Glomerular endothelial cell (primary cell): ENCODE measurements at places on chromosomes 3 and 15.

DNA sequence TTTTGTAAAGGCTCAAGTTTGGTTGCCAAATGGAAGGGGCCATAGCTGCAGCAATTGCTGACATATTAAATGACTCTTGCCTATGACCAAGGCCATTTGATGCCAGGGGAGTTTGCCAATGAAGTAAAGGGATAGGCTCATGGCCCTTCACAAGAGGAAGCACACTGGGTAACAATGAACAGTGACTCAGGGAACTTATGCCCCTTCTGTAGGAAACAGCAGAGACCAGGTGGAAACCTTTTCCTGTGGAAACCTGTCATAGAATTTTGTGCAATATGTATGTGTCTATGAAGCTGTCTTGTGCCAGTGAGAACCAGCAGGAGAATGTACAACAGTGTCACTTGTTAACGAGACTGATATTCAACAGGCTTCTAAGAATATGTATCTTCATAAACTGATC, 25.4 kb upstream of the AVEN start:
- DNase-seq, result no peak

- DNase-seq, result no peak
Measured at GRCh38 chr3:156472150-156472549, 82.8 kb downstream of the SSR3 start.

- no peak for DNase-seq
Measured at GRCh38 chr3:52436500-52437149, 8.3 kb downstream of the SEMA3G start.

- no peak for DNase-seq
Measured at GRCh38 chr15:62186578-62186977, 21.5 kb upstream of the C2CD4B start.

GRCh38 chr3:45946875-45947274, 3.6 kb downstream of the CXCR6 start:
- no peak for DNase-seq

GRCh38 chr15:73021139-73021621, 31.1 kb upstream of the NEO1 start:
- DNase-seq, result no peak

- no peak for DNase-seq
Measured at GRCh38 chr15:67021455-67021854, 43.9 kb upstream of the SMAD3 start.

DNA sequence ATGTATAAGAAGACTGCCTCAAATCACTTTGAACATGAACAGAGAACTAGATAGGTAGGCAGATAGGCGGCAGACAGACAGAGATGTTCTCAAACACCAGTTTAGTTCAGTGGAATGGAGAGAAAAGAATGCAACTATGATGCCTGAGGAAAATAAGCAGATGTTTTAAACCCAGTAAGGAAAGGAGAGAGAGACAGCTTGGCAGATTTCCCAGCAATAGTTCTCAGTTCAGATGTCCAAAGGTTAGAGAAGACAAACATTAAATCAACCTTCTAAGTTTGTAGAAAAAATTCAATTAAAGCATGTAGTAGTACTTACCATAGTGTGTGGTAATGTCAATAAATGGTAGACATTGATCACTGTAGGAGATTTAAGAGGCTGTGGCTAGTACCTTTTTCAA, 209.6 kb upstream of the PFN2 start:
- no peak for DNase-seq

- DNase-seq, result no peak
Measured at GRCh38 chr15:78216276-78217104, 17.9 kb downstream of the ACSBG1 start.

GRCh38 chr3:14461748-14462324, 59.4 kb downstream of the SLC6A6 start:
- DNase-seq, result no peak

DNA sequence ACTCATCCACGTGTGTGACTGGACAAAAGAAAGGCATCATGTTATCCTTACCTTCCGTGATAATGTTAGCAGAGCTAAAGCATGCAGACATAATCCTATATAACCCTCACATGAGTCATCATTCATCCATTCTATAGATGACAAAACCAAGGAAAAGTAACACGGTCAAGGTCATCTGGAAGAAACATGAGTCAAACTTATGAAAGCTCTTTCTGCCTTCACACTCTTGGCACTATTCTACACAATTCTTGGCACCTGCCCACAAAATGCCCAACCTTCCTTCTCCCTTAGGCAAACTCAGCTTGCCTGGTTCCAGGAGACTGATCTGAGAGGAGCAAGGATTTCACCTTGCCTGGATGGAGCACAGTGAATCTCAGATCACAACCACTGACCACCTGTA, 66.9 kb downstream of the PRICKLE2 start:
- no peak for DNase-seq

GRCh38 chr3:10292505-10293419, at the start of gene GHRL:
TSS of gene GHRL (minus strand) at chr3:10292947. CDS start at chr3:10290180, 2,767 bp downstream.
- no peak for DNase-seq

- DNase-seq, result no peak
Measured at GRCh38 chr3:11776346-11776745, 70.3 kb downstream of the TAMM41 start.

GRCh38 chr3:24407980-24408680, 86.5 kb downstream of the THRB start:
- no peak for DNase-seq

DNA sequence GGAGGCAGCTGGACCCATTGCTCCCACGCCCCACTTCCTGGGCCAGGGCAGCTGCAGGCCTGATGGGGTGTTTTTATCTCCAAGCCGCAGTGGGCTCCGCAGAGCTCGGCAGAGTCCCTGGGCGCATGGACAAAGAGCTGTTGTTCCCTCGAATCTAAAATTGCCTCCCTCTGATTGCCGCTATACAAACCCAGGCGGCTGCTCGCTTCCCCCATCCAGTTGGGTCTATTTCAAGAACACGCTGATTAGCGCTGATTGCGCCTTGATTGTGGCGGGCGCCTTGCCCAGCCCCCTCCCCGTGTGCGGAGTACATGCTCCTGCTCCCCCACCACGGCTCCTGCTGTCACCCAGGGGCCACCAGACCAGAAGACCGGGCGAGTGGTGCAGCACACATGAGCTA, 43.4 kb upstream of the SLC6A1 start:
- DNase-seq, result no peak

DNA sequence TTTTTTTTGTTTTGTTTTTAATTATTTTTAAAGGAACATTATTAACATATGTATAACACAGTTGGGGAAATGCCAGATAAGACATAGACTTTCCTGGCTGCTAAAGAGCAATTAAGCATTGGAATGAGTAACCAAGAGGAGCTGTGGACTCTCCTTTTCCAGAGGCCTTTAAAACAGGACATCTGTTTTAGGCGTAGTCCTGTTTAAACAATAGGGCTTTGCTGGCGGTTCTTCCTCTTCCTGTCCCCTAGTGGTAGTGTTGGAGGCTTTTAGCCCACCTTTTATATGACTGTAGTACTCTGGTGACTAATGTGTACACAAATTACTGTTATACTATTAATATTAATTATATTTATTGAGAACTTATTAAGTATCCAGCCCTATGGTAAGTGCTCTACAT, 81.9 kb downstream of the PPARG start:
- DNase-seq, result no peak

GRCh38 chr3:55797084-55797483, 310.0 kb upstream of the WNT5A start:
- DNase-seq, result no peak

DNA sequence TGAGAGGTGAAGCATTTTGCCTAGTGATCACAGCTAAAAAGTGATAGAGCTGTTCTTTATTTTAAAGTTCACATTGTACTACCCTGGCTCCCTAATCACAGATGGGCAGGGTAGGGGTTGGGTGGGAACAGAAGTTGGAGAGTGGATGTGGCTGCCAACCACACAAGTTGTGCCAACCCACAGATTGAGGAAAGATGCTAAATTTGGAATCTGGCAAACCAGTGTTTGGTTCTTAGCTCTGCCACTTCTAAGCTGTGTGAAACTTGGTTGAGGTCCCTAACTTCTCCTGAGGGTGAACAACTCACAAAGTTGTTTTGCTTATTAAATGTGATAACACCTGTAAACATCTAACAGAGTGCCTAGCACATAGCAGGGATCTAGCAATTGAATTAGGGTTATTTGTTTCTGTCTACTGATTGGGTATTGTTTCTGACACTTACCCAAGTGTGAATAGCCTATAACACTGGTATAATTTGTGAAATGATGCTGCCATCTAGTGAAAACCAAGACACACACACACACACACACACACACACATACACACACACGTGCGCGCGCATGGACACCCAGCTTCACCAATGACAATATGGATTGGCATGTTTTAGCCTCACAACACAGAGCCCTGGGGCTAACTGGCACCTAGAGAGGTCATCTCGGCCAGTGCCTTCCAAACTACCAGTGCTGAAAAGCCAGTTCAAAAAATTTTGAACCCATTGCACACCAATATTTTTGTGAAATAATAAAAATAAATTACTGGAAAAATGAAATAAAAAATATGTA, 25.3 kb downstream of the ADGRG7 start:
- DNase-seq, result no peak

GRCh38 chr3:151578495-151578894, 117.6 kb upstream of the IGSF10 start:
- DNase-seq, result no peak

GRCh38 chr3:181823716-181824115, 112.0 kb downstream of the SOX2 start:
- DNase-seq, result no peak

GRCh38 chr3:72606005-72606800, 242.0 kb downstream of the SHQ1 start:
- DNase-seq, result no peak

DNA sequence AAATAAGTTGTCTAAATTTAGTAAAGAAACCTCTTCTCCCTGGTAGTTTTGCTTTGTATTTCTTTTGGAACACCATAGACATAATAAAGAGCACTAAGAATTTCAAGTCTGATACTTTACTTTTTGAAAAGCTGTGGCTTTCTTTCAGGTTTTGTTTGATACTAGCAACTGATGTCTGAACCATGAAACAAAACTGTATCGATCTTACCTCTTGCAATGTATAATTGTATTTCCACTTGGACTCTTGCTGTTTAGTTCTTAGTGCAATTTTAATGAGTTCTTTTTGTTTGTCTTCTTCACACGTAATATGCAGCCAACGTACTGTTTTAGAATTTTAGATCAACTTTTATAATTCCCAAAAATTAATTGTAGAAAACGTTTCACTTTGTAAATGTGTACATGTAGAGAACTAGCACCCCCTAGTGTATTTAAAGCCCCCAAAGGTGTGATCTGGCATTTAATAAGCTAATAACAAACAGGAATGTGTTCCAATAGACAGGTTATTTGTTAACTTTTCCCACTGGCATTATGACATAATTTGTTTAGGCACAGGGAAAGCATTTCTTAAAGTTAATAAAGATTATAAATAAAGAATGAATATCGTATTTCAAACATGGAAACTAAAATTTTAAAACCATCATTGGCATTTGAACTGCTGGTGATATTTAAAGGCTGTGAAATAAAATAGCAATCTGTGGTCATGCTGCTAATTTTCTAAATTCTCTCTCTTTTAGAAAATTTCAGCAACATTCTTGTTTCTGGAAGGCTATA, 289.1 kb upstream of the DNAJC19 start:
- no peak for DNase-seq

GRCh38 chr3:57152151-57153143, 12.7 kb downstream of the IL17RD start:
- DNase-seq, result no peak

GRCh38 chr3:10145685-10146084, 4.1 kb downstream of the VHL start:
- no peak for DNase-seq

GRCh38 chr3:178131801-178132200, 404.4 kb upstream of the KCNMB2 start:
- DNase-seq, result no peak

DNA sequence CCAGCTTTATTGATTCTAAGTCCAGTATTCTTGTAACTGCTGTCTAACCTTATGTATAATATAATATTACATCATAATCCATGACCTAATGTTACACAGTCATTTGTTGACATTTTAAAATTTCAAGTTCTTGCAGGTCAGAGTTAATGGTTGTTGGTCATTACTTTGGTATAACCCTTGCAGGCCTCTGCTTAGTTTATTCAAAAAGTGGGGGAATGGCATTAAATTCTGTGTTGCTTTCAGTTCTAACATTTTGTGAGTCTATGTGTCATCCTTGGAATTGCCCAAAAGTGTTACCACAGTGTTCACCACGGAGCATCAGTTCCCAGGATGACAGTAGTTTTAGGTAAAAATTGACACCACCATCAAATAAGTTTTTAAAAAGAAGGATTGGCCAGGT, 174.8 kb upstream of the BCL6 start:
- no peak for DNase-seq

DNA sequence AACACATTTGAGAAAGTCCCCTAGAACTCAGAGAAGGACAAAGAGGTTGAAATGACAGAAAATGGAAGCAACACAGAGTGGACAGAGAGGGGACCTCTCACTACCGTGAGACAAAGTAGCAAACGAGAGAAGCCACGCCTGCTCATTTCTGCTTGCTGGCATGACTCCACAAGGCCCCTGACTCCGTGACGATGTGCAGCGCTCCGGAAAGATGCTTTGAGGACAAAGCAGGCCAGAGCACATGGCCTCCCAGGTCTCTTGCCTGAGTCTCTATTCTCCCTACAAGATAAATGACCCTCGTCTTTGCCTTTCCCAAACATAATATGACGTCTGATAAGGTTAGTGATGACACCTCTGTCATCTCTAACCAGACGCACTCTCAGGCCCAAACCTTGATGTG, 63.8 kb upstream of the CTSH start:
- no peak for DNase-seq
